ENCODE measurements at places on chromosomes 4 and X.

DNA sequence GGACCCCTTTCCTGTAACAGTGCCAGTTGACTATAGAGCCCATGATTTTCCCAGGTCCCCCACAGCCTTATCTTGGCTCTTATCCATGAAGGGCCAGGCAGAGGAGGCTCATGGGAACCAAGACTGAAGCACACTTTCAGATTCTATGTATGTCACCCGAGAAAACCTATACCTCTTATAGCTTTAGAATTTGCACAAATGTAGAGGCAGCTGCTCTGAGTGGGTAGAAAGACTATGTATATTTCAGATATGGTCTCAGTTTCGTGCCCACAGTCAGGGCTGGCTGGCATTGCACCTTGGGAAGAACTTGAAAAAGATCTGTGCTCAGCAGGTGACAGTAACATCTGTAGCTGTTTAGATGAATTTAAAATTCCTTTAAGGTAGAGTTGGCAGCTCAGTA is 8.3 kb upstream of the LNX1 start:
- DNase-seq: no peak

DNA sequence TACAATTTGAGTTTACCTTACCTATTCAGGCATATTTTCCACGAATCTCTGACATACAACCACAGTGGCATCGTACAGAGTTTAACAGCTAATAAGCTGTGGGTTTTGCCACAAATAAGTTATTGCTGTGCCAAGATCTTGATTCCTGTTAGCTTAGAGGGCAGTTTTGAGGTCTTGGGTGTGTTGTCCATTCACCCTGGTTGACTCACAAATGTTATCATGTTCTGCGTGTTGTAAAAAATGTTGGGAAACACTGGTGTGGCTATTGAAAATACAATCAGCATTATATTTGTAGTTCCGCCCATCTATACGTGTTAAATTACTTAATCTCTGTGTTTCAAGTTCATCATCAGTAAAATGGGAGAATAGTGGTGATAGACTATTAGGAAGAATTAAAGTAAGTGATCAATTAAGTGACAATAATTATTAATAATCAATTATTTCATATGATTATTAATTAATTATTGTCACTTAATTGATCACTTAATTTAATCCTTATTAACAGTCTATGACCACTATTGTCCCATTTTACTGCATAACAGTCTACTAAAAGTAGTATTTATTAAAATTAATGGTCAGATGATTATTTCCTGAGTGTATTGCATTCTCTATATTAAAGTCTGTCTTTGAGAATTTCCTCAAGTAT is 96.3 kb downstream of the TMA16 start:
- DNase-seq: no peak

DNA sequence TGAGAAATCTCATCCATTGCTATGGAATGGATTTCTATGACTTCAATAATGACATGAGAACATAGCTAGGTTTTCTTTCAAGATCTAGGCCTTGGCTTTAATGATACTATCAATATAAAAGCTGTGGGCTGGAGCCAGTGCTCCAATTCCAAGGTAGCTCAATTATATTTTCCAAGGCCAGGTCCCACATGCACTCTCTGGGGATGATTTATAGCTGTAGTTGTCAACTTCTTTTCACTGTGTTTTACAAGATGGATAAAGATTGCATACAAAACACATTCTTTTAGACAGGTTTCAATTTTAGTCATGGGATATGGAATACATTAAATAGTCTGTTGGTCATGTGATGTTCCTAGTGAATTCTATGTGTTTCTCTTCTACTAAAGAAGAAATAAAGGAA is 156.7 kb downstream of the DCAF12L1 start:
- no peak for DNase-seq

GRCh38 chr4:61604054-61604453 is 403.9 kb downstream of the ADGRL3 start:
- no peak for DNase-seq

DNA sequence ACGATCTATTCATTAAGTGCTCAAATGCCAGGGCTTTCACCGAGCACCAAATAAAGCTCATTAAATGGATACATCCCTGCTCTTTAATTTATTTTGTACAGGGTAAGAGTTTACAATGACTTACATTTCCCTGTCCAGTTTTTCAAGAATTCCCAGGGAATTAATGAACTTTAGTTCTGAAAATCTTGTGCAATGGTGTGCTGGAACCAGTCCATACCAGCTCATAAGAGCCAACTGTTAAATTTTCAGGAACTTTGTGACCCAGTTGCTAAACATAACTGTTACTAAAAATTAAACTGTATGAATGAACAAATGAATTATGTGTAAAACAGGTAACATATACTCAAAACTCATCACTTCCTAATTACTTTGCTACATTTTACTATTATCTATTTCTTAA is 191.7 kb upstream of the RASGEF1B start:
- DNase-seq: no peak

DNA sequence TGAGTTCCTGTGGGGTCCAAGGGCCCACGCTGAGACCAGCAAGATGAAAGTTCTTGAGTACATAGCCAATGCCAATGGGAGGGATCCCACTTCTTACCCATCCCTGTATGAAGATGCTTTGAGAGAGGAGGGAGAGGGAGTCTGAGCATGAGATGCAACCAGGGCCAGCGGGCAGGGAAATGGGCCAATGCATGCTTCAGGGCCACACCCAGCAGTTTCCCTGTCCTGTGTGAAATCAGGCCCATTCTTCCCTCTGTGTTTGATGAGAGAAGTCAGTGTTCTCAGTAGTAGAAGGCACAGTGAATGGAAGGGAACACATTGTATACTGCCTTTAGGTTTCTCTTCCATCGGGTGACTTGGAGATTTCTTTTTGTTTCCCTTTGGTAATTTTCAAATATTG is 4.8 kb downstream of the MAGEA11 start:
- DNase-seq: no peak

GRCh38 chr4:177385576-177386277 is 56.5 kb downstream of the AGA start:
- no peak for DNase-seq

DNA sequence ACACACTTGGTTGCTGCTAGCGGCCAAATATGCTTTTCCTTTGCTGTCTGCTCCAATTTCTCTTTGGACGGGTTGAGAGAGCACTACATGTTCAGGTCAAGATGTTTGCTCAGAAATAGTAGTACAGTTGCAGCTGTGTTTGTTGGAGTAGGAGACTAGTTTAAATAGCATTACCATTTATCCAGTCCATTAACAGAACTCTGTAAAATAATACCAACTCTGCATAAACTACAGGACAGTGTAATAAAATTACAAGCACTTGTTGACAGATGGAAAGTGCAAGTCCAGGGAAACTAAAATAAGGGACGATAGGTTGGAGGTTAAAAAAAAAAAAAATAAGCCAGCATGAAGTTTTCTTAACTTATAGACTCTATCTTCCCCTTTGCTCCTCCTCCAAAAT is 20.2 kb downstream of the SLIT2 start:
- DNase-seq: no peak

- no peak for DNase-seq
Measured at GRCh38 chr4:56752985-56753384, 68.5 kb downstream of the SPINK2 start.

- no peak for DNase-seq
Measured at GRCh38 chr4:86718152-86718551, 124.0 kb downstream of the PTPN13 start.

GRCh38 chr4:75547647-75548387 is 8.0 kb upstream of the ODAPH start:
- no peak for DNase-seq

GRCh38 chr4:9877123-9877522 is 95.7 kb downstream of the DRD5 start:
- no peak for DNase-seq

GRCh38 chr4:93370256-93370655 is 458.3 kb upstream of the ATOH1 start:
- DNase-seq: no peak

GRCh38 chr4:78068481-78068880 is 11.4 kb downstream of the FRAS1 start:
- DNase-seq: no peak

DNA sequence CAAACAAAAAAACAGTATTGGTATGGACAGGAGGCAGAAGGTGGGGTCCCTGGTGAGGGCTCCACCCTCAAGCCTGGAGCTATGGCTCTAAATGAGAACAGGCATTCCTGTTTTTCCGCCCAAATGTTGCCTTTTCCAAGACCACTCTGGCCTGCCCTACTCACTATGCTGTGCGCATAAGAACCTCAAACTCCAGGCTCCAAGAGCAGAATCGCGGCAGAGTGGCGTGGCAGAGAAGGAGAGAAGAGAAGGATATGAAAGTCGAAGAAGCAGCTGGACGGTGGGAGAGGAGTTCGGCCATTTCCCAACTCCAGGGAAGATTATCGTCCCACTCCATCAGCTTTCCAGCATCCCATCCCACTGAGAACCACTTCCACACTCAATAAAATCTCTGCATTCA is 207.8 kb downstream of the FAT4 start:
- no peak for DNase-seq

GRCh38 chrX:1239681-1240142 is 27.3 kb upstream of the CRLF2 start:
- no peak for DNase-seq

- no peak for DNase-seq
Measured at GRCh38 chr4:127844601-127845116, 36.0 kb upstream of the PLK4 start.

- no peak for DNase-seq
Measured at GRCh38 chr4:188016754-188017153, 21.2 kb downstream of the ZFP42 start.

- no peak for DNase-seq
Measured at GRCh38 chr4:134727696-134728095, 526.1 kb upstream of the PABPC4L start.

DNA sequence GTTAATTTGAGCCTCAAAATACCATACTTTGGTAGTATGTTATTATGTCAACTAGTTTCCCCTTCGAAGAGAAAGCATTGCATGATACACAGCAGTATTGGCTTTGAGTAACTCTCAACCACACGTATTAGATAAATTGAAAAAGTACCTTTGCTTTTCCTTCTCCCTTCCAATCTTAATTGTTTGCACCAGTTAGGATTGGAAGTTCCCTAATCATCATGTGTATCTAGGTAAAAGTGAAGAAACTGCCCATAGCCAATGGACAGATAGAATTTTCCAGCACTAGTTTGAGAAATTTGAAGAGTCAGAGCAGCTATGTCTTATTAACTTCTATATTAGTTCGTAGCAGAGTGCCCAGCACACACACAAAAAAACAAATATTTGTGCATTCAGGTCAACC is 241.3 kb downstream of the COX7B2 start:
- no peak for DNase-seq

DNA sequence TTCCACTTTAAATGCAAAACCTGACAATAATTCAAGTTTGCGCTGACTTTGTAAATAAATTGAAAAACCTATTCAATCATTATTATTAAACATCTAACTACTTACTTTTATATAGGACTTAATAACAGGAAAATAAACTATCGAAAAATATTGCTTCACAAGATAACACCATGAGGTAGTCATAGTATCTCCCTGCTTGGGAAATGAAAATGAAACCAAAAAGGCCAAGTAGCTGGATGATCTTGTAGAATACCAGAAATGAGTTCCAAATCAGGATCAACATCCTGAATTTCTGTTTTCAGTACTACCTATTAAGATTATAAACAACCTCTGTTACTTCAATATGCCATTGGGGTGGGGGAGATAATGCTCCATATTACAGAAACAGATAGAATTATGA is 58.9 kb downstream of the CHIC2 start:
- DNase-seq: no peak

DNA sequence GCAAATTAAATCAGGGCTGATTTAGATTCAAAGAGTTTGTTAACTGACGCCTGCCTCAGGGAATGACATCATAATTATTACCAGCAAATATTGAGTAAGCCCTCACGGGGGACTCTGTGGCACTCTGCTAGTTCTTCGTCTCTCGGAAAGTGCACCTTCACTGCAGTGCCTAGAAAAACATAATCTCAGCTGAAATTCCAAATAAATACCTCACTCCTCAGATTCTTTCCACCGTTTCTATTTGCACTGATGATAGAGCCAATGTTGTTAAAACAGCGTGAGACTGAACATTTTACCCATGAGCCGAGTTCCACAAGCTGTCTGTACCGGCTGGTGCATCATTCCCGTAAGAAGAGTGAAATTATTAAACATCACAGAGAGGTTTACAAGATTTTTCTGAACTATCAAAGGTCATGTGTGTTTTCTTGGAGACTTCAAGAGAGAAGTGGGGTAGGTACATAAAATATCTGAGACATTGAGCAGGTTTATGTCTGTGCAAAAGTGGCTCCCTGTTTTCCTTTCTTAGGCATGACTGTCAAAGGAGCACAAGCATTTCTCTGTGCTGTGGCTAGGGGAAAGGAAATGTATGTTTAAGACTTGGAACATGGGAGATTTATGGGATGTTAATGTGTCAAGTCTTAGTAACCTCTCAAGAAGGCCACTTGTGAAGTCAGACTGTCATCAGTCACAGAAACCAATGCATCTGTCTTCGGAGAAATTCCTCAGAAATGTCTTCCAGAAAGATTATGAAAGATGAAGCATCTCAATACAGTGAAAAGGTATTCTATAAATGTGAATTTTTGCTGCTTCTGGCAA is 119.6 kb downstream of the CBLL2 start:
- DNase-seq: no peak

GRCh38 chr4:159258889-159259560 is 156.1 kb downstream of the RAPGEF2 start:
- DNase-seq: no peak

DNA sequence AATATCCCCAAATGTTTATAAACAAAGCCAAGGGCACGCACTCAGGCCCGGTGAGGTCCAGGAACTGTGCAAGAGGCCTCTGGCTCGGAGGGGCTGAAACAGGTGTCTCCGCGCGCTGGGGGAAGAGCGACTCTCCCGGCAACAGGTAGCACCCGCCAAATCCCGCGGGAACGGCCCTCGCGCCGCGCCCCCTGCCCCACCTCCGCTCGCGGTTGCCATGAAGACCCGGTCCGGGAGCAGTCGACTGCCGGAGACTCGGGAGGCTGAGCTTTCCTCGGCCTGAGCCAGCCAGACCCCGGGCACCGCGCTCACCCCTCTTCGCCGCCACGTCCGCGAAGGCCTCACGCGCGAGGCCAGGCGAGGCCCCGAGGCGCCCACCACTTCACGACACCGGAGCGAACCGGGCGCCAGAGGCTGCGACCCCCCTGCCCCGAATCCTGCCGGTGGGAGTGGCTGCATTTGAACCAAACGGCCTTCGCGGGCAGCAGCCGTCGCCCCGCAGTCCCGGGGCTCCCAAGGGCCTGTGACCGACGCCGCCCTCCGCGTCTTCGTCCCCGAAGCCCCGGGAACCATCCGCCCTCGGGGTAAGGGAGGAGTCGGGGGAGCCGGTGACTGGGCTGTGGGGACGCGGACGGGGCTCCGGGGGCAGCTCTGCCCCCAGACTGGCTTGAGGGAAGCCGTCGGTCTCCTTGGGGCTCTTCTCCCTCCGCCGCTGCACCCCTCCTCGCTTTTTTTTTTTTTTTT is at the start of gene NSUN7:
TSS of gene NSUN7 (plus strand) at position 239 of the 744 bp plus-strand sequence. CDS start 739 bp downstream, outside the sequence.
- DNase-seq: no peak

- no peak for DNase-seq
Measured at GRCh38 chr4:124189545-124189944, 523.0 kb downstream of the ANKRD50 start.

GRCh38 chrX:23901060-23901459 is 6.7 kb downstream of the APOO start:
- DNase-seq: no peak

GRCh38 chr4:27397886-27398285 is 537.2 kb downstream of the STIM2 start:
- no peak for DNase-seq

- no peak for DNase-seq
Measured at GRCh38 chr4:138655985-138656384, 359.6 kb upstream of the NOCT start.

GRCh38 chr4:73732759-73733431 is 7.5 kb upstream of the CXCL8 start:
- no peak for DNase-seq
